Stimulated activated CD4-positive, alpha-beta T cell treated with anti-CD3 and anti-CD28 coated beads, Interleukin-15, amount 100 ng/mL, for 1 hour (primary cell): ENCODE measurements at places on chromosomes 12 and 14.

- no peak for DNase-seq
These were observed 89.7 kb downstream of the ASCL4 start for GRCh38 chr12:107864235-107864634.

DNA sequence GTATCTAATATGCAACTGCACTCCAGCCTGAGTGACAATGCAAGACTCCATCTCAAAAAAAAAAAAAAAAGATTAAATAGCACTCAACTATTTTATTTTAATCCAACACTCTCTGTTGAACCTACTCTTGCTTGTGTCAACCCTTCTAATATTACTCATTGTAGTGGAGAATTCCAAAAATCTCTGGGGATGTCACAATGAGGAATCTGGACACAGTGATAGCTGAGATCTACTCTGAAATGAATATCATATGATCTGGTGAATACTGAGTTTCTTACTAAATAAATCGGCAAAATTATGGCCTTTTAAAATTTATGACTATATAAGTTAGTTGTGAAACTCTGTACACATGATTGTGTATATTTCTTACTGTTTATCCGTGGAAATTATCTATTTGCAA, 418.2 kb downstream of the BCAT1 start:
- no peak for DNase-seq

- DNase-seq = no peak
These were observed 1.1 kb downstream of the CCDC85C start for GRCh38 chr14:99602788-99603415.

GRCh38 chr14:95935228-95935822, 58.7 kb downstream of the TUNAR start:
- no peak for DNase-seq

- DNase-seq = no peak
These were observed 434.5 kb downstream of the MDGA2 start for GRCh38 chr14:47240748-47241437.

DNA sequence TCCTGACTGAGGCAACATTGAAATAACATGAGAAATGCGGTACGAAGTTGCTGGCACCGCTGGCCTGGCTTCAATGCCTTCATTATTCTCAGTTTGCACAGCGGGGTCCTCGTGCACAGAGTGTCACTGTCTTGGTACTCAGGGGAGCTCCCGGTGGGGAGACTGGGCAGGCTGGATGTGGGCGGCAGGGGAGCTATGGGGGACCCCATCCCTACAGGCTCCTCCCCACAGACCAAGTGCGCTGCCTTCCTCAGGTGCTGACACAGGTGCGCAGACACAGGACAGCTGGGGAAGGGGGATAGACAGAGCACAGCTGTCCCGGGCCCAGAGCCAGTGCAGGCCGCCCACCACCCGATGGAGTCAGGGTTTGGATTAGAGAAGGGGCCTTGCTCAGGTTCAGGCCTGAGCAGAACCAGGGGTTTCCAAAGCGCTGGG, 270.1 kb downstream of the ADGRD1 start:
- DNase-seq = no peak

DNA sequence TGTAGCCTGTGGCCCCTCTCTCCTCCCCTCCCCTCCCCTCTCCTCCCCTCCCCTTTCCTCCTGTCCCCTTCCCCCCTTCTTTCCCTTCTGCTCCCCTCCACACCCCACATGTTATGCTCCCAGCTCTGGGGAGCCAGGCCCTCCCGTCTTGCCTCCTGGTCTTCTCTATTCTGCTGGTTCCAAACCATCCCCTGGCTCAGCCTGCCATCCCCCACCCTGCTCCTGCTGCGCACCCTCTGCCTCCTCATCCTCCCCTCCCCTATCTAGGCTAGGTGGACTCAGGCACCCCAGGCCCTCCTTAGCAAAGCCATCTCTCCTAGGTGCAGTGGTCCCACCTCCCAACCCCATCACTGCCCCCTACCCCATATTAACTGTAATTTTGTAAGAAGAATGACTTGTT, 99.5 kb downstream of the CALM1 start:
- no peak for DNase-seq

DNA sequence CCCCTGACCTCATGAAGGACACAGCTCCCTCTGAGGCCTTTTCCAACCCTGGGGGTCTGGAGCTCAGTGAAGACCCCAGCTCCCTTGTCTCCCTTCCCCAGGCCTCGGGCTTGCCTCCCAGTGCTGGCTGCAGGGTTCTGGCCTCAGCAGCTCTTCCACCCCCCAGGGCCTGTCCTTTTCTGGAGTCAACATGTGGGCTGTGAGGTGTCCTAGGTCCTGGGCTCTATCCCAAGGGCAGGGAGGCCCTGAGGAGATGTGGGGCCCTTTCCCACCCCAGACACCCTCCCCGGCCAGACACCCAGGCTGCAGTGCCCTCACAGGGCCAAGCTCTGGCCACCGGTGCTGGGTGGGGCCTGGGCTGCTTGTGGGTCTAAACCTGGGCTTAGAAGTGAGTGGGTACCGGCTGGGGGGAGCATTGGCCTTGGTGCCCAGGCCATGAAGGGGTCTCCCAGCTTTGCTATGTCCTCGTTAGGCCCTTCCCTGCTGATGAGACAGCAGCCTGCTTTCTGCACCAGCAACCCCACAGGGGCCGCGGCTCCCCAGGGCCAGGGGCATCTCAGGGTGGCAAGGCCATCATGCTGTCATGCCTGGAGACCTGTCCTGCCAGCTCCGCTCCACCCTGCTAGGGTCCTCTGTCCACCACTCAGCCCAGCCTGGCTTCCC, 2.7 kb upstream of the CRIP2 start:
- no peak for DNase-seq

DNA sequence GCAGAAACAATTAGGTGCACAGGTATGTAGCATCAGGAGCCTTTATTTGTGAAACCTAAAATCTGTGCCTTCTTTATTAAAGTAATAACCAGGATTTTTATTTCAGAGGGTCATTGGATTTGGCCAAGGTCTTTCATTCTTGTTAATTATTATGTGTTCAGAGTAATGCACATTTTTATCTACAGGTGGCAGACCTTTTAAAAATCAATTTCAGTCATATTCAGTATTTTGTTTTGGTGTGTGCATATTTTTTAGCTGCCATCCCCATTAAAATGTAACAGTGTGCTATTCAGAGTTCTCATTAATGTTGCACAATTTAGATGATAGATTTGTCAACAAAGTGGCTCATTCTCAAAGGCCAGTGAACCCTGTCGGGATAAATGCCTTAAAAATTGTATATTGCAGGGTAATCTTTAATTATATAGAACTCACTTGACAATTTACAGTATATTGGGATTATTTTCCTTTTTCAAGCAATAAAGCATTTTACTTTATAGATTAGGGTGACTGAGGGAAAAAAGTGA, 319.3 kb upstream of the SOX5 start:
- DNase-seq = no peak

GRCh38 chr12:4114986-4115385, 158.6 kb upstream of the CCND2 start:
- DNase-seq = no peak

GRCh38 chr14:81434230-81434629, 34.1 kb upstream of the STON2 start:
- no peak for DNase-seq

DNA sequence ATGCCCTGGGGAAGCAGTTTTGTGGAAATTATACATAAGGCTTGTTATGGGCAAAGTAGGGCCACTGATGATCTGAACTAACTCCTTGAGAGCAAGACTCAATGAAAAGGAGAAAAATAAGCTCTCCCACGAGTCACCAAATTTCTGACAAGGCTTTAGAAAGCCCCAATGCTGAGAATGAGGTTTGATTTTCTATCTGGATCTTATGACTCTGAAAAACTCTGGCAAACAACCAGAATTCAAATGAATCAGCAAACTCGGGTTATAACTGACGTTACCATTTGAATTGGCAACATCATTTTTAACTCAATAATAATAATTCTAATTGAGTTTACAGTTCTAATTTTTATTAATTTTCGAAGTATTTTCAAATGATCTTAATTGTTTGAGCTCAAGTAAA, 79.1 kb downstream of the KCNK10 start:
- DNase-seq = no peak

- no peak for DNase-seq
These were observed 222.7 kb downstream of the ERC1 start for GRCh38 chr12:1213618-1214205.

DNA sequence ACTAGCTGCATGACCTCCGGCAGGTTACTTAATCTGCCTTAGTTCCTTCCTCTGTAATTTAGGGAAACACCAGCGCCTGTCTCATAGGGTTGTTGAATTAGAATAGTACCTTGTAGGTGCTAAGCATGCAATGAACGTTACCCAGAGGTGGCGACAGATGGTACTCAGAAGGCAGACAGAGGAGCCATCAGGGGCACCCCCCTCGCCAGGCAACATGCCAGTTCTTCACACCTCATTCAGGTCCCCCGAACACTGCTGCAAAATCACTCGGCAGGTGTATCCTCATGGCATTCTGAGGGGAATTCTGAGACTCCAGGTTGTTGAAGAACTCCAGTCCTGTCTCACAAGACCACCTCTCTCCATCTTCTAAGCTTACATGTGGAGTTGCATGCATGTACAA, 10.1 kb downstream of the ISM2 start:
- no peak for DNase-seq

GRCh38 chr12:92634730-92635129, 68.1 kb upstream of the PLEKHG7 start:
- no peak for DNase-seq

GRCh38 chr14:104976198-104977007, 1.8 kb downstream of the AHNAK2 start:
- DNase-seq = peak; percentile 83

DNA sequence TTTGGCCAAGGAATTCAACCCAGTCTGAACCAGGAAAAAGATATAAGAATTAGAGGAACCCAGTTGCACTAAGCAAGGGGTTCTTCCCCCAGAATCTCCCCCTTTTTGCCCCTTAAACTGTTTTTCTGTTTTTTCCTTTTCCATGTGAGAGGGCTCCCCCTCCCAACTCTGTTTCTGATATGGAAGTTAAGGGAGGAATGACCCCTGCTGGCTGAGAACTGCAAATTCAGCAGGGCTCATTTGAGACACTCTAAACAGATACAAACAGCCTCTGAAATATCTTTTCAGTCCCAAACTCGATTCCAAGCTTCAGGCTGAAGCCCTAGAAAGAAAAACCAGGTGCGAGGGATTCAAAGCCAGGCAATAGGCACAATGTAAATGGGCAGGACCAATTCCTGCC, 132.7 kb downstream of the SLC41A2 start:
- no peak for DNase-seq

- no peak for DNase-seq
These were observed 6.5 kb downstream of the BHLHE41 start for GRCh38 chr12:26118308-26118707.

- DNase-seq = no peak
These were observed 310 bp downstream of the BICDL1 start for GRCh38 chr12:119989361-119989730.

DNA sequence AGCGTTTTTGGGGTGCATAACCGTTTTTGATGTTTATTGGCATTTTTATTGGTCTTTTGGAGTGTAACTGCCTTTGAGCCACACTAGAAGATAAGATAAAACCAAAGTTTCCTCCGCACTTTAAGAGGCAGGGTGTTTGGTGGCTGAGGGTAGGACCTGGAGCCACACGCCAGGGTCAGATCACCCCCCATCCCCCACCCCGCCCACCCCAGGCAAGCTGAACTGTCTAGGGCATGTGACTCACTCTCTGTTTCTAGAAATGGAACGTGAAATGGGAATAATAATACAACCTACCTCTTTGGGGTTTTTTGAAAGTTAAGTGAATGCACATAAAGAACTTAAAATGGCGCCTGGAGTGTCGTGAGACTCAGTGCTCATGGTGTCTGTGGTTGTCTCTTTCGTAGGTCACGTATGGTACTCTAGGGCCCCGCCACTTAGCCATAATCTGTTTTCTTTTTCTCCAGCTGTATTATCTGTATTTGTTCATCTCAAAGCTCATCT, 56.0 kb downstream of the PPP2R5C start:
- DNase-seq = no peak

GRCh38 chr14:74459289-74459946, 33.4 kb upstream of the SYNDIG1L start:
- no peak for DNase-seq

DNA sequence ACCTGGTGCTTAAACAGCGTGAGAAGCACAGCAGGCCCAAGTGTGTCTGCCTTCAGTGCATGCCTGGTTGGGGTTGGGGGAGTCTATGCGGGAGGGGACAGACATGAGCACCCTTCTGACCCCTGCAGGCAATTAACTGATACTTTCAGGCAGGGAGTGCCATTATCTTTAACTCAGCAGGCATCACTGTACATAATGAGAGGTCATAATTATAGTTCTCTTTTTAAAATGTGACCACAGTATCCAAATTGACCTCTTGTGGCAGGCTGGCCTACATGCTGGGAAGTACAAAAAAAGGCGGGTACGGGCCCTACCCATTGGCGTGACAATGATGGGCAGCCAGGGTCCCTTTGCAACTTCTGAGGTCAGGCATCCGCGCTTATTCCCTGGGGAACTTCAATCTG, 209.1 kb downstream of the FOXN3 start:
- DNase-seq = no peak

- DNase-seq = no peak
These were observed 58.5 kb upstream of the HIF1A start for GRCh38 chr14:61636779-61637178.

- DNase-seq = no peak
These were observed 102.6 kb upstream of the PRB2 start for GRCh38 chr12:11497995-11498394.

- no peak for DNase-seq
These were observed 18.0 kb upstream of the CRACR2A start for GRCh38 chr12:3770891-3771290.

DNA sequence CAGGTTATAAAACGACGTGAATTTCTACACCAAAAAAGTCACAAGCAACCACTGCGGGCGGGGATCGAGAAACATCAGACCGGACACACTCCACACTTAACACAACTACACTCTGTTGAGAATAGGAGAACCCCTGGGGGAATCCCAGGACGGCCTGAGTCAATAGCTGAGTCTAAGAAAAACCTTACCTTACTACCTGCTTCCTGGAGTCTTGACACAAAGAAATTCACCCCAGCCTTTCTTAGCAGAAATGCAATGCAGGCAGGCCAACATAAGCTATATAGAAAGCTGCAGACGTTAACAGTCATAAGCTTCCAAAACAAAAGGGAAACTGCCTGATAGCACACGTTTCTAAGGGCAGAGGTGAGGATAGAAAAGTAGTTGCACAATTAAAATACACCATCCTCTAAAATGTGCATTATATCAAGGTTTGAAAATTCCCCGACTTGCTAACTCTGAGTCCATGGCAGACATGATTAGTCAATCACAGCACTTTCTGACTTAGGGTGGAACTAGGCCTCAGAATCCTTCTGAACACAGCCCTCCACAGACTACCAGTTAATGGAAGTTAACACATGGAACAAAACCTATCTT, 68.0 kb downstream of the CCDC88C start:
- DNase-seq = peak; percentile 40

DNA sequence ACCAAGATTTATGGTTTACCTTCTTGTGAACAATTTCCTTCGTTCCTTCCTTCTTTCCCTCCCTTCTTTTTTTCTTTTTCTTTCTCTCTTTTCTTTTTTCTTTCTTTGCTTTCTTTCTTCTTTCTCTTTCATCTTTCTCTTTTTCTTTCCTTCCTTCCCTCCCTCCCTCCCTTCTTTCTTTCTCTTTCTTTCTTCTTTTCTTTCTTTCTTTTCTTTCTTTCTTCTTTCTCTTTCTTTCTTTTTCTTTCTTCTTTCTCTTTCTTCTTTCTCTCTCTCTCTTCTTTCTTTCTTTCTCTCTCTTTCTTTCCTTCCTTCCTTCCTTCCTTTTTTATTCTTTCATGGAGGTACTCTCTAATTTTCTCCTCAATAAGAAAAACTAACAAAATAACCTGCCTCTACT, 462.1 kb upstream of the ATP2B1 start:
- DNase-seq = no peak
